ENCODE measurements at places on chromosomes 3 and 15.

DNA sequence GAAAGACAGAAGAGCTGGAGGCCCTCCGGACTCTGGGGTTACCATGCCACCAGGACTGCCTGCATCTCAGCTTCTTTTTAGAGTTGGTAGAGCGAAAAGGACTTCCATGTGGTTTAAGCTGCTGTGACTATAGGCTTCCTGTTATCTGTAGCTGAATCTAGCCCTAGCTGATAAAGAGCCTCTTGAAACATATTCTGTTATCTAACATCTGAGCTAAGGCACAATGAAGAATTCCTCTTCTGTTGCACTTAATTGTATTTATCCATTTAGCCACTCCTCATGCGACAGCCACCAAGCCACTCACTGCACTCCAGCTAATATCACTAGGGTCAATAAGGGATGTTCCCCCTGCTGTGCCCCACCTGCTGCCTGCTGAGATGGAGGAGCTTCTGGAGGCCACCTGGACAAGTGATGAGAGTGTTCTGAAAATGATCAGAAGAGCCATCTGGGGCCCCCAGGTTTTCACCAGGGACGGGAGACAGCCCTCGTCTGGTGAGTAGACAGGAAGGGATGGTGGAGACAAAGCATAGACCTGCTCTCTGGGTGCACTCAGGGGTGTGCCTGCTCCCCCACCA lies 94.6 kb upstream of the PLXNA1 start:
- no peak for DNase-seq

- no peak for DNase-seq
These were observed 20.4 kb downstream of the RETNLB start for GRCh38 chr3:108736821-108737220.

DNA sequence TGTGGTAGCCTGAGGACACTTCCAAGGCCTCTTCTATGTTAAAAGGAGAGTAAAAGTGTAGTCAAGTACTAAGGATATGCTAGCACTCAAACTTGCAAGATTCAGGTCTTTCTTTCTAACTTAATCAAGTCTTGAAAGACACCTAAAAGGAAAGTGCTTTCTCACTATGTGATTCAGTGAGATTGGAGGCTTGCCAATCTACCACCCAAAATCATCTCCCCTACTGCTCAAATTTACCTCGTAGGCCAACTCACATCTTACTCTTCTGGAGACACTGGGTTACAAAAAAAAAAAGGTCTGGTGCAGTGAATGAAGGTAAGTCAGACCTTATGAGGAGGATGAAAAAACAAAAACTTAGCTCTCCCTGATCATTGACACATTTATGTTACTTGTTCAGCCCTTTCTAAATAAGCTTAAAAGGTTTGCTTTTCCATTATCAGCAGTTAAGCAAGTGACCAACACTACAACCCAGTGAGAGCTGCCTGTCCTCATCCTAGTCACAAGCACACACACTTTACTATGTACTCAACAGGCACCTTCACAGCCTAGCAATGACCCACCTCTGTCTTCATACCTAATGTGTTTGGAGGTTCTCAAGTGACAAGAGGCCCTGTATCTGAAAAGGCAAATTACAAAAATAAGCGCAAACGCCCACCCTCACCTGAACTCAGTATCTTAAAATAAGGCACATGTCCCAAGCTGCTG lies 19.6 kb downstream of the SUMF1 start:
- no peak for DNase-seq

- DNase-seq, result no peak
These were observed 74.8 kb downstream of the SNTN start for GRCh38 chr3:63727233-63727632.

DNA sequence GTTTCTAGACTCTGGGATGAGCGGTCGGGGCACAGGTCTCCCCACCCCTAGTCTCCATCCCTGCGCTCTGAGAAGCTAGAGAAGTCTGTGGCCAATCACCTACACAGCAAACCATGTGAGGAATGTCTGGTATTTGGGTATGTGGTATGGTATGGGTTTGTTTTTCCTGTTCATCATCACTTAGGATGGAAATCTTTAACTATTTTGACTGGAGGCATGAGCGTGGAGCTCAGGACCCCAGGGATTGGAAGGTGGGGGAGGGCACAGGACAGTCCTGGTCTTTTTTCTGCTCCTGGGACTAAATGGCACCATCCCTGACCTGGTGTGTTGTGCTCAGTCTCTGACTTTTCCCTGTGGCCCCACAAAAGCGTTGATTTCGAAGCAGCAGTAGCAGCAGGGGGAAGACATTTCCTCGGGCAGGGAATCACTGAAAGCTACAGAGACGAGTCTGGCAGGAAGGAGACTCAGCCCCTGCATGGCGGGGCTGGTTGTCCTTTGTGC lies 191.7 kb upstream of the TPM1 start:
- no peak for DNase-seq

DNA sequence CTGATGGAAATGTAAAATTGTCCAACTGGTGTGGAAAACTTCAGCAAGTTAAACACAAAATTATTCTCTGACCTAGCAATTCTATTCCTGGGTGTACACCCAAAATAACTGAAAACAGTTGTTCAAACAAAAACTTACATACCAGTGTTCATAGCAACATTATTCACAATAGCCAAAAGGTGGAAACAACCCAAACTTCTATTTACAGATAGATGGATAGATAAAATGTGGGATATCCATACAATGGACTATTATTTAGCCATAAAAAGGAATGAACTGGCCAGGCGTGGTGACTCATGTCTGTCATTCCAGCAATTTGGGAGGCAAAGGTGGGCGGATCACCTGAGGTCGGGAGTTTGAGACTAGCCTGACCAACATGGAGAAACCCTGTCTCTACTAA lies 6.9 kb upstream of the VWA5B2 start:
- DNase-seq, result no peak

GRCh38 chr15:76339305-76340197 lies 3.0 kb downstream of the ISL2 start:
- no peak for DNase-seq
